CD4-positive, CD25-positive, alpha-beta regulatory T cell (primary cell): ENCODE measurements at places on chromosomes 11 and 22. TPM values are rescaled to one million over a fixed set of nuclear protein-coding genes. Genes with fewer than 3 reads are reported as not detected.
A peak's percentile ranks its signal among the peaks of the same experiment; 100 is the strongest.

DNA sequence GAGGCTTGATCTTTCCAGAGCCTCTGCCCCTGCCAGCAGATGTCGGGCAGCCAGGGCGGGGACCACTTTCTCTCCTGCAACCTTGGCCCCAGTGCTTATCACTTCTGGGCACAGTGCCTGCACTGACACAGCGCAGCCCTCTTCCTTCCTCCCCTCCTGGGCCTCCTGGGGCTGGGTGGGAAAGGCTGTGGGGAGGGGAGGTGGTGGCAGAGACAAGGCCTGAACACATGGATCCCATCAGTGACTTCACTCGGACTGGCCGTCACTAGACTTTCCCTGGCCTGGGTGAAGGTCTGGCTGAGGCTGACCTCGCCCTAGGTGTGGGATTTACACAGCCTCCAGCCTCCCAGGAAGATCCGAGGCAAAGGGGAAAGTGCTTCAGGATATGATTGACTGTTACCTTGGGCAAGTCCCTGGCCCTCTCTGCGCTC lies 68.1 kb downstream of the LRRC32 start:
- H3K27me3 ChIP-seq: no peaks in the 10 kb centered on the region
- H3K4me3 ChIP-seq: no peak overlapping the region
- H3K4me1 ChIP-seq: peaks cover 10% of the 10 kb centered on the region
- H3K27ac ChIP-seq: no peak overlapping the region
- H3K36me3 ChIP-seq: no peaks in the 10 kb centered on the region

RBMXL2 gene
- polyA plus RNA-seq: not detected

DNA sequence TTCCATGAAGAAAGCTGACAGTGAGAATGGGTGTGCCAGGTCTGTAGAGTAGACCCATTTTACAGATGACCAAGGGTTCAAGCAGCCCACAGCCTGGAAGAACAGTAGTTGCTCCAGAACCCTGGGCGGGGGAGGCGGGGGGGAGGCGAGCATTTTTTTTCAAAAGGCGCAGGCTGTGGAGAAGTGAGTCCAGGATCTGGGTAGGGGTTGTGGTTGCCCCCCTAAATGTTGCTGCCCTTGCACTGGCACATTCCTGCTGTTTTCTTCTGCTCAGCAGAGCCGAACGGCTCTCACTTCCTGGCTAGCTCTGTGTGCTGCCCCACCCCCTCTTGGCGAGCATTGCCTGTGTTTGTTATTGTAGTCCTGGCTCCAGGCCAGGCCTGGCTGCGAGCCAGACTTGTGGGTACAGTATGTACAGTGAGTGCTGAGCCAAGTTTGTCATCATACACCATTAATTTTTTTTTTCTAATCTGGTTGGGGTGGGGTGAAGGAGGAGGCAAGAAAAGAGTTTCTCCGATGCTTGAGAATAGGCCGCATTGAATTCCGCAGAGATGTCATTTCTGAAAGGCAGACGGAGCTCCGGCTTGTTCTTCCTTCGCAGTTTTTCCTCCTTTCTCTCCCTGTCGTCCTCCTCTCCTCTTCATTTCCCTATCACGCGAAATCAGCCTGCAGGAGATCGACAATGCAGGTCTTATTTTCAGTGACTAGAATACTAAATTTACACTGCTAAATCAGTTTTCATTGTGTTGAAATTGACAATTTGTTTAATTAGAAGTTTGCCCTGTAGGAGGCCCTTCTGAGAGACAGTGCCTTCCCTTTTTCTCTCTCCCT lies 100.5 kb downstream of the ZBTB16 start:
- H3K27me3 ChIP-seq: no peaks in the 10 kb centered on the region
- peaks cover 53% of the 10 kb centered on the region for H3K4me1 ChIP-seq
- DNase-seq: peak; percentile 98
- peak overlapping the region; percentile 75 for H3K4me3 ChIP-seq

SERPING1 gene
- not detected for polyA plus RNA-seq

GRCh38 chr11:33362051-33362910 lies 105.1 kb downstream of the HIPK3 start:
- no peaks in the 10 kb centered on the region for H3K36me3 ChIP-seq
- no peaks in the 10 kb centered on the region for H3K27me3 ChIP-seq
- H3K27ac ChIP-seq: no peak overlapping the region
- H3K4me1 ChIP-seq: peaks cover 4% of the 10 kb centered on the region

DNA sequence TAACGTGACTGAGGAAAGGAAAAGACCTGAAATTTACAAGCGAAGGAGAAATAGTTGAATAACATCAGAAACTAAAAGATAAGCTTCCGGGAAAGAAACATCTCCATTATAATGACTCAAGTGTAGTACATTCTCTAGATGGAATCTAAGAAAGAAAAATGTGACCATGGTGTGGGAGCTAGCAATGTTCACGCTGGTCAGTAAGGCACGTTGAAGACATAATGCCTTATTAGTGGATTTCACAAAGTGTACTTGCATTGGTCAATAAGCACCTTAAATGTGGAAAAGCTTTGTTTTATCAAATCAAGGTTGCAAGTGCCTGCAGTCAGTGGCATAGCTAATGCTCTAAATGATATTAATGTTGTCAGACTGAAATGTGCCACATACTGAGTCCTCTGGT lies 2.8 kb upstream of the LARGE1 start:
- H3K27me3 ChIP-seq: peaks cover 32% of the 10 kb centered on the region
- H3K36me3 ChIP-seq: no peaks in the 10 kb centered on the region
- no peak overlapping the region for H3K27ac ChIP-seq
- peaks cover 19% of the 10 kb centered on the region for H3K4me1 ChIP-seq
- no peak for DNase-seq

GRCh38 chr11:113577356-113578032 lies 102.3 kb upstream of the DRD2 start:
- peaks cover 12% of the 10 kb centered on the region for H3K4me1 ChIP-seq
- H3K36me3 ChIP-seq: no peaks in the 10 kb centered on the region
- DNase-seq: peak; percentile 27
- no peak overlapping the region for H3K4me3 ChIP-seq
- no peak overlapping the region for H3K27ac ChIP-seq
- no peaks in the 10 kb centered on the region for H3K27me3 ChIP-seq

DNA sequence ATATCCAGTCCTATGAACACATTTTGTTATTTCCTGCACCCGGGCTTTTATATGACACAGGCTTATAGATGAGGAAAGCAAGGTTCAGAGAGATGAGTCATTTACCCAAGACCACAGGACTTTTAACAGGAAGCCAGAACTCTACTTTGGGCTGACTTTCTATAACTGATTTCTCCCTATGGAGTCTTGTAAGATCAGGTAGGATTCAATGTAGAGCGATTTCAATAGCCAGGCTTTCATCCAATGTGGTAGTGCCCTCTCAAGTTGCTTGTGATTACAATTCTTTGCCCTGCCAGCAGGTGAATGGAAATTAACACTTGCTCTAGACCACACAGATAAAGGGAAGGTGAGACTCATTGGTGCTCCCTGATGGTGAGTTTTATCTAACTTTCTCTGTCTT lies 378.3 kb downstream of the INSC start:
- H3K4me3 ChIP-seq: no peak overlapping the region
- no peak for DNase-seq
- H3K27ac ChIP-seq: no peak overlapping the region
- no peaks in the 10 kb centered on the region for H3K27me3 ChIP-seq

OMP gene
- polyA plus RNA-seq: not detected

SRSF8 gene
- polyA plus RNA-seq: 119 TPM

- no peaks in the 10 kb centered on the region for H3K27me3 ChIP-seq
- no peaks in the 10 kb centered on the region for H3K4me1 ChIP-seq
- no peak overlapping the region for H3K4me3 ChIP-seq
- no peaks in the 10 kb centered on the region for H3K36me3 ChIP-seq
- DNase-seq: no peak
- H3K27ac ChIP-seq: no peak overlapping the region
Measured at GRCh38 chr11:120710354-120711131, 199.0 kb downstream of the GRIK4 start.
